ENCODE measurements at places on chromosomes 4 and X.

DNA sequence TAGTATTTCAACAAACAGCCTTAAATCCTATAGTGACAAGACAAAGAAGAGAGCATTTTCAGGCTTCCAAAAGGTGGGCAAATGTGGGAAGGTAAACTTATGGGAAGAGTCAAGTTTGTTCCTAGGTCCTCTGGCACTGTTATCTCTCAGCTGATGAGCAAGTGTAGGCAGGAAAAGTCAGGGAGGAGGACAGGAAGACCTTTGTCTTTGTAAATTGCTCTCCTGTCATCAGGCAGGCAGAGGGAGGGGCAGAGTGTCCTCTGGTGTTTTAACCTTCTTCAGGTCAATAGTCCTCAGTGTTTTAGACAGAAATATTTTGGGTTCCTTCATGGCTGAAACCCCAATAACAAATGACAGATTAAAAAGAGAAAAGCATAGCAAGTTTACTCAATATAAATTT lies 13.5 kb upstream of the GEMIN8 start:
- no peak for DNase-seq

GRCh38 chr4:133802359-133803140 lies 399.0 kb downstream of the PABPC4L start:
- DNase-seq: no peak

- DNase-seq: no peak
Measured at GRCh38 chr4:61431131-61431530, 231.0 kb downstream of the ADGRL3 start.

DNA sequence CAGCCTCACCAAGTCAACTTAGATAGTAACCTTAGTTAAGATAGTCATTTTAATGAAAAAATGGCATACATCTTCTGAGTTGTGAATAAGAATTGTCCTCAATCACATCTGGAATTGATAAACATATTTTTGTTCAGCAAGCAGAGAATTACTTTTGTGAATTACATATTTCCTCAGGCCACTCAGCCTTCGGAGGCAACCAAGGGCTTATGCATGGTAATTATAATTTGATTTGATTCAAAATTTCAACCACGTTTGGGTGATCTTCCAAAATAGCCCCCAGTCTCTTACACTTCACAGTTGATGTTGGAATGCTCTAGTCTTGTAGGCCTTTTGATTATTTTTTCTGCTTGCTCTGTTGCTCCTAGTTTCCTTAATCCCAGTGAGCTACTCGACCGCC lies 63.4 kb downstream of the GALNTL6 start:
- DNase-seq: no peak

DNA sequence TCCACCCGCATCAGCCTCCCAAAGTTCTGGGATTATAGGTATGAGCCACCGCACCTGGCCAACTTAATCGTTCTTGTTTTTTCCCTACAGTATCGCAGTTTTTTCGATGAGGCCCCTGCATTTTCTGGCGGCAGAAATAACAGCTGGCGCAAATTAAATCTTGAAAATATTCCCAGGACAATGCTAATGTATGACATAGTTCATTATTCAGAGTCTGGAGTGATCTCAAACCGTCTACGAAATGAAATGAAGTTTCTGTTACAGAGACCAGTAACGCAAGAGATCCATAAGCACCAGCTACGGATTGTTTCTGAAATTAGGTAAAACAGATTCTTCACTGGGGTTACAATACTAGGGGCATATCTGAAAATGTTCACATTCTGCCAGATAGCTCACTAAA lies 27.3 kb downstream of the CXorf58 start:
- DNase-seq: no peak

All from stimulated activated CD4-positive, alpha-beta T cell treated with anti-CD3 and anti-CD28 coated beads, Interleukin-15, amount 100 ng/mL, for 1 hour (primary cell).